ENCODE measurements at places on chromosomes 4 and X.

- H3K27ac ChIP-seq: no peak overlapping the region
- H3K4me3 ChIP-seq: no peak overlapping the region
- H3K4me1 ChIP-seq: peaks cover 24% of the 10 kb centered on the region
- no peaks in the 10 kb centered on the region for H3K27me3 ChIP-seq
Observed at GRCh38 chr4:78297116-78297800, 240.1 kb downstream of the FRAS1 start.

DNA sequence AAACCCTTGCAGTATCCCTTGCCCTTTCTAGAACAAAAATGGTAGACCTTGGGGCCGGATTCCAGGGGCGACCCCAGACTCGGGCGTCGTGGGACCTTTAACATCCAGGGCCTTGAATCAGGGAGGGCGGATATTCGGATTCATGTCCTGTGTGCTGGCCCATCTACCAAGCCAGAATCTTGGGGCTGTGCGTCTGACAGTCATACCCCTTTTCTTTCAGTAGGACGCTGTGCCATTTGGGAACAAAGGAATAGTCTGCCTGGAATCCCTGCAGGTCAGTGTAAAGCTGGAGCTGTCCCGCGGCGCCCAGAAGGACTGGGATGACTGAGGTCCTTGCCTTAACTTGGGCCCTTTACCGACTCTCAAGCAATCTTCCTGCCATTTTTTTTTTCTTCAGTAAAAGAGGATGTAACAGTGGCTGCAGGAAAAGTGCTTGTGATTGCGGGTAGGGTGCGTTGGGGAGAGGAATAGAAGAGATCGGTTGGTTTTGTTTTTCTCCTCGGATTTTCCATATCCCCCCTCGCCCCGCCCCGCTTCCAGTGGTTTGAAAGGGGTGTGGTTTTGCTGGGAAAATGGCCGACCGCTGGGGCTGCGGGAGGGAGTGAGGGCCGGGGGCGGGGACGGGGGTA is 518 bp downstream of the ARMCX1 start:
- no peaks in the 10 kb centered on the region for H3K4me1 ChIP-seq
- peaks cover 6% of the 10 kb centered on the region for H3K27me3 ChIP-seq
- no peak for DNase-seq
- no peak overlapping the region for H3K27ac ChIP-seq

GRCh38 chrX:135382260-135382659 is 39.5 kb upstream of the SMIM10L2A start:
- no peak overlapping the region for H3K27ac ChIP-seq
- no peak overlapping the region for H3K4me3 ChIP-seq
- no peaks in the 10 kb centered on the region for H3K4me1 ChIP-seq
- no peaks in the 10 kb centered on the region for H3K27me3 ChIP-seq

DNA sequence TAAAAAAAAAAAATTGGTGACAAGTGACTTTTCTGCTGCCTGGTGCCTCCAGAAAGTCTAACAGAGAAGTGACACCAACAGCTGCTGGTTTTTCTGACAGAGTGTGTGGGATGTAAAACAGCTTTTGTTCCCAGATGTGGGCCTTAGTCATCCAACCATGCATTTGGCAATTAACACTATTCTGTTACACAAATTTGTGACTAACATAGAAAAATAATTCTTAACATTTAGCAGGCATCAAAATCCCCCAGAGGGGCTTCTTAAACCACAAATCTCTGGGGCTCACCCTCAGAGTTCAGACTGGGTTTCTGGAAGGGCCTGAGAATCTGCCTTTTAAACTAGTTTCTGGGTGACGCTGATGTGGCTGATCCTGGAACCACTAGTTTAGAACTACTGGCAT is 100.5 kb upstream of the PCDH7 start:
- DNase-seq: no peak
- H3K36me3 ChIP-seq: no peaks in the 10 kb centered on the region
- no peaks in the 10 kb centered on the region for H3K4me1 ChIP-seq
